HT1080 (cell line): ENCODE measurements at places on chromosomes 7 and 10. TPM values are rescaled to one million over a fixed set of nuclear protein-coding genes. Genes with fewer than 3 reads are reported as not detected.

DNA sequence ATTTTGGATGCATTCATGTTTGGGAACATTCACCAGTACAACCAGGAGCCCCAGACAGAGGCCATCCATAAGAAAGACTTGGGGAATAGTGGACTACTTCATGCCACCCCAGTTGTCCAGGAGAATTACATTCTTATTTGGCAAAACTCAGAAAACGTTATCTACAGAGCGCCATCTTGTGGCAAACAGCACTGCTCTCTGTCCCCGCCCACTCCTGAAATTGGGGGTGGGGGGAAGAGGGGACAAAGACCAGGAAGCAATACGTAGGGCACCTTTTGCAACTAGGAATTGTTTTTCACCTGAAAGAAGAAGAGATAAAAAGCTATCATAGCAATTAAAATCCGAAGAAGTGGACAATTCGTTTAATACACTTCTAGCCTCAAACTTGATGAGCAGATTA lies 134.6 kb upstream of the MGMT start:
- peak; percentile 12 for DNase-seq

GTF2IRD2 gene
- total RNA-seq = 3.5 TPM in 1 of 2 replicates, not detected in the other

GRCh38 chr7:17530244-17530643 lies 231.8 kb downstream of the AHR start:
- no peak for DNase-seq

NPY gene
- total RNA-seq = not detected in 2 replicates
